Cortex of kidney (tissue), 1 donor: ENCODE measurements at places on chromosomes 1 and 21.

DNA sequence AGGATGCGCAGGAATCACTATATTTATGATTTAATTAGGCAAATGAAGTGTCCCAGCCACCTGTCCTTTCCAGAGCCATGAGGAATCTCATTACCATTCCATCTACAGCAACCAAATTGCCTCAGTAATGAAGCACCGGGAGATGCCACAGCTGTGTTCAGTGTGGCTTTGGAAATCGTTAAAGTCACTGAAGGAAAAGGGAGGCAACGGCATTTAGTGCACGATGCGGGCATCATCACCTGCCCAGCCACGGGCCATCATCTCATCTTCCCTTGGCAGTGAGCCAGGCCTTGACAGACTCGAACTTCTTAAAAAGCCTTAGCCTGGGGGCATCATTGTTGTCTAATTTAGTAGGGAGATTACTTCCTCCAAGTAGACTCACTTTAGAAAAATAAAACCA lies 67.8 kb downstream of the CNIH3 start:
- no peak for DNase-seq

DNA sequence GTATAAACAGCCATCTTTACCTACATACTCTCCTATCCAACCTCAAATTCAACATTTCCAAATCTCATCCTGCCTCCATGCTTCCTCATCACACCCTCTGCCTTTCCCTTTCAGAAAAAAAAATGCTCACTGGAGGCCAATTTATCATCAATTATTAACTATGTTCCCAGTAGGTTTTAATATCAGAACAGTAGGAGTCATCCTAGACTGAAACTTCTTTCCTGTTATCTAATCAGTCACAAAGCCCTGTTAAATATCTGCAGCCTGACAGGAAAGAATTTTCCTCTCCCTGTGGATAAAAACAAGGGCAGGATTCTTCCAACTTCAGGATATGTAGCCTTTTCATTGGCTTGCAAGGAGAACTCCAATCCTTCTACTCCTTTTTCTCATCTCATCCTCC lies 28.4 kb downstream of the EGLN1 start:
- DNase-seq = no peak

DNA sequence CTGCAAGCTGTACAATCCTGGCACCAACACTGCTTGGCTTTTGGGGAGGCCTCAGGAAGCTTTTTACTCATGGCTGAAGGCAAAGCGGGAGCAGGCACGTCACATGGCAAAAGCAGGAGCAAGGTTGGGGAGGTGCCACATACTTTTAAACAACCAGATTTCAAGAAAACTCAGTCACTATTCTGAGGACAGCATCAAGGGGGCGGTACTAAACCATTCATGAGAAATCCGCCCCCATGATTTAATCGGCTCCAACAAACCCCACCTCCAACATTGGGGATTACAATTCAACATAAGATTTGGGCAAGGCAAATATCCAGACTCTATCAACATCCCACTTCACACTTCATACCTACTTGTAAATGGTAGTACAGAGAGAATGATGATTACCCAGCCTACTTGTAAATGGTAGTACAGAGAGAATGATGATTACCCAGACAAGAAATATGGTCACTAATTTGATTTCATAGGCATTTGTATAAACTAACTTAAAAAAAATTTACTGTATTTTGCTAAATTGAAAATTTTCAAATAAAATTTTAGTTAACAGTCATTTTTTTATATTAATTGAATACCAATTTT lies 24.9 kb downstream of the ATP5PF start:
- no peak for DNase-seq

GRCh38 chr21:44878053-44878982 lies 4.8 kb upstream of the PTTG1IP start:
- no peak for DNase-seq

DNA sequence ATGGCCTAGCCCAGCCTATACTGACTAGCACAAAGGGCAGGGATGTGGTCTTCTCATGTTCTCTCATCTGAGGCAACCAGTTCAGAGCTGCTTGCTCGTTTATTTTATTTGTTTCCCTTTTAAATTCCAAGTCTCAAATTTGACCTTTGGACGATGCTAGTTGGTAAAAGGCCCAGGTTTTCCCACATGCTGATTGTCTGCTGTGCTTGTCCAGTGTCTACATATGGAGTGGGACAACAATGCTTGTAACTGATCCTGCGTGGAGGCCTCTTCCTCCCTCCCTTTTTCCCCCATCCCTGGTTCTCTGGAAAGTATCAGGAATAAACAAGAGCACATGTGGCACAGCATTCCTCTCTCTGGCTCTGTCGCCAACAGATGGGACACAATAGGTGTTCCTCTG lies 34.0 kb upstream of the BEND5 start:
- no peak for DNase-seq

DNA sequence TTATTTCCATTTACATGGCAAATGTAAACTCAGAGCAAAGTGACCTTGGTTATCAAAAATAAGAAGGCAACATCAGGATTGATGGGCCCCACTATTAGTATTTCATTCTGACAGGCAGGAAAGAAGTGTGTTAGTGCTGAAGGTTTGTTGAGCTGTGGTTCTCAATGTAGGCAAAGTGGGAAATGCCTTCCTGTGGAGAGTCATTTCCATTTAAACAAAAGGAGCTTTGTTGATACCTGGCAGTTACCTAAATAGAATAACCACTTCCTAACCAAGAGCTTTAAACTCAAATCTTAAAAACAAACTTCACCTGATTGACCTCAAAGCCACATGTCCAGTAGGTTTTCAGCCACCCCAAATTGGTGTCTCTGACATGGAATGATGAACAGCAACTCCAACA lies 579.9 kb upstream of the BEND5 start:
- no peak for DNase-seq

DNA sequence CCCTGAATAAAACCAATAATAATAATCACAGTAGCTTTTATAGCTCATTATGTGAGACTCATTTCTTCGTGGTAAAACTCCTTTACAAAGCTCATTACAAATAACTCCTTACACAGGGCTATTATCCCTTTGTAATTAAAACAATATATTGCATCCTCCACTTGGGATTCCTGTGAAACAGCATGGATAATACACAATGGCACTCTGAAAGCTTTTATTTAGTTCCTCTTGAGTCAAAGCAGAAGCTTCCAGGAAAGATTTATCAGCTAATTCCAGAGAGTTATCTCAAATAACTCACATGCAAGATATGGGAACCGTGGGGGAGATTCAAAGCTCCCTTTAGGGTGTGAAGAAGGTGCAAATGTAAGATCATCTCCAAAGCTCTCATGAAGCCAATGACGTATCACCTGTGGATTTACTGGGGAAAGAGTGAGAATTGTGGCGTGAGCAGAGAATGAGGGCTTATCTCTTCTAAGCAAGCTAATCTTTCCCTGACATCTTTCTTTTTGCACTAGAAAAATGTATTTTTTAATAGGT lies 60.4 kb upstream of the GJA5 start:
- no peak for DNase-seq

DNA sequence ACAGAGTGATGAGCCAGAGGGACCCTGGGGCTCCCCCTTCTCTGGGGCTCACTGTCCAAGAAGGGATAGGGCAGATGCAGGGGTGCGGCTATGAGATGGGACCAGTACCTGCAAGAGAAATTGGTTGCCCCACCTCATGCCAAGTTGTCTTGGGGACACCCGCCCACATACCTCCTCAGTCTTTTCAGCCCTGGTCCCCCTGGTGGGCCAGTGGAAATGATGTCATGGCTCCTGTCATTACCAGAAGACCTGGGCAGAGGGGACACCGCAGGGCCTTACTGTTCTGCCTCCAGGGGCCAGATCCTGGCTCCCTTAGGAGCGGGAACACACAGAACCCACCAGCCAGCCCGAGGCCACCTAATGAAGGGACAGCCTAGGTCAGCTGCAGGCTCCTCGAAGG lies 63.2 kb downstream of the CDK18 start:
- DNase-seq = no peak

- no peak for DNase-seq
These were observed 9.3 kb upstream of the ZBTB40 start for GRCh38 chr1:22442212-22442894.

DNA sequence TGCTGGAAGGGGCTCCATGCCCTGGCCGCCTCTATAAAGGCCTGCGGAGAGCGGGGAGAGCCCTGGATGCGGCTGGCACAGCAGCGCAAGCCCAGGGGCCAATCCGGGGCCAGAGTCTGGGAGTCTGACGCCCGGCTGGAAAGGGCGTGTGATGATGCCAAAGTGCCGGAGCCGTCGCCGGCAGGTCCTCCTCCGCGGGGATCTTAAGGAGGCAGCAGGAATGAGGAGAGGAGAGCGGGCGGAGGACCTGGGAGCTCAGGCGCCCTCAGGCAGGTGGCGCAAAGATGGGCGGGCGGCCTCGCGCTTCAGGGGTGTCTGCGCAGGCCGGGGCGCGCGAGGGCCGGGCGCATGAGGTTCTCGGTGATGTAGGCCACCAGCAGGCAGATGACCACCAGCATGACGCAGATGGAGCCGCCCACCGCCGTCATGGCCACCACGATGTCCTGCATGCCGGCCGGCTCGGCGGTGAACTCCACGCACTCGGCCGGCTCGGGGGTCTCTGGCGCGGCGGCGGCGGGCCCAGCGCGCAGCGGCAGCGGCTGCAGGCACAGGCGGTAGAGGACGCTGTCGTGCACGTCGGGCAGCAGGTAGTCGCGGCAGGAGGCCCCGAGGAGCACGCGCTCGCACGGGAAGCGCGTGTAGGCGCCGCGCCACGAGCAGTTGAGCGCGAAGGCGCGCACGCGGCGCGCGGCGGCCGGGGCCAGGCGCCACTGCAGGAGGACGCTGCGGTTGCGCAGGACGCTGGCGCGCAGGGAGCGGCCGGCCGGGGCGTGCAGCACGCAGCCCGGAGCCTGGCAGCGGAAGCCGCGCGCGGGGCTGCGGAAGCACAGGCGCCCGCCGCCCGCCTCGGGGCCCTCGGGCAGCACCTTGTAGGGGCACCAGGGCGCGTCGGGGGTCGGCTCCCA lies 653 bp downstream of the FNDC10 start:
- DNase-seq = no peak

DNA sequence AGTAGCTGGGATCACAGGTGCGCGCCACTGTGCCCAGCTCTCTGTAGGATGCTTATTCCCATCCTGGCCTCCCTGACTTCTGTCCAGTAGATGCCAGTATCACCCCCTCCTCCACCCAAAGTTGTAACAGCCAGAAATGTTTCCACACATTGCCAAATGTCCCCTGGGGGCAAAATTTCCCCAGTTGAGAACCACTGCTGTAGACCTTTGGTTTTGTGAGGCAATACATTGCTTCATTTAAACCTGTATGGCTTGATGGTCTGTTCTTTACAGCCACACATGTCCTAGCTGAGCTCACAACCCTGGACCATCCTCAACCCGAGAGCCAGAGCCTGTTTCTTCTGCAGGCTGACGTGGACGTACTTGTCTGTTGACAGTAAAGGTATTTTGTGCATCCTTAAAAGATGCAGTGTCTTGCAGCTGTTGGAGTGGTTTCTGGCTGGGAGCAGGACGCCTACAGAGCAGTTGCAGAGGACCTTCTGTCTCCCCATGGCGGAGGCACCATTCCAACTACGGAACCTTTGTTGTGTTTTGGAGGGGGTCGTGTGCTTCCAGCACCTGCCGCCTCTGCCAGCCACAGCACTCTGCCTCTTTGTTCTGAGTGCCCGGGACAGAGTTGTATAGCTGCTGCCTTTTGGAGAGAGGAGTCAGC lies 26.6 kb downstream of the DOP1B start:
- DNase-seq = no peak

- no peak for DNase-seq
These were observed 6.9 kb downstream of the CSRP1 start for GRCh38 chr1:201499795-201500669.

- no peak for DNase-seq
These were observed 2.8 kb upstream of the LIX1L start for GRCh38 chr1:145960468-145961108.

DNA sequence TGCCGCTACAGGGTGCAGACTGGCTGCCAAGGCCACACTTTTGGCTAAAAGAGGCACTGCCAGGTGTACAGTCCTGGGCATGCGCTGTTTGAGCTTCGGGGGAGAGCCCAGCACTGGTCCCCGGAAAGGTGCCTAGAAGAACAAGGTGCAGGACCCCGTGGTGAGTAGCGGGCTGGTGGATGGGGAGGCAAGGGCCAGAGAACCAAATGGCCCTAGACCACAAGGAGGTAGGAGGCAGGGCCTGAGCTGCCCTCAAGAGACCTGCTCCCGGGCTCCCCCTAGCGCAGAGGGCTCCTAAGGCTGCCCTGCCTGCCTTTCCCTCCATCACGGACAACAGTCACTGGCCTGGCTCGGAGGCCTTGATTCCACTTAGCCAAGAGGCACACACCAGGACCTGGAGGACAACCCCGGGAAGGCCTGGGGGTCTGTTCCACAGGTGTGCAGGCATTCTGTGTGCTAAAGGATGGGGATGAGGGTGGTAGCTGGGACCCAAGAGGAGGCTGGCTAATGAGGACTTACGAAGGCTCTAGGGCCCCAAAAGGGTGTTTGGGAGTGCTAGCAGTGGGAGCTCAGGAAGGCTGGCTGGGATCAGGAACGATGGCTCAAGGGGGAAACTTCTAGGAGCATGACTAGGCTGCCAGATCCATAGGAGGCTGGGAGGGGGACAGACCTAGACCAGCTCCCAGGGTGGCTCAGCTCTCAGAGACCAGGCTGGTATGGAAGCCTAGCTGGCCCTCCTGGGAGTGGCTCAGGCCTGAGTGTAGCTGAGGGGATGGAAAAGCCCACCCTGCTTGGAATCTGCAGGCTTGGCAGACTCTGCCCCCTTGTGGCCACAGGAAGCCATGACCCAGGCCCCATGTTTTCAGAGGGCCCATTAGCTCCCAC lies 742 bp downstream of the ARTN start:
- DNase-seq = no peak

DNA sequence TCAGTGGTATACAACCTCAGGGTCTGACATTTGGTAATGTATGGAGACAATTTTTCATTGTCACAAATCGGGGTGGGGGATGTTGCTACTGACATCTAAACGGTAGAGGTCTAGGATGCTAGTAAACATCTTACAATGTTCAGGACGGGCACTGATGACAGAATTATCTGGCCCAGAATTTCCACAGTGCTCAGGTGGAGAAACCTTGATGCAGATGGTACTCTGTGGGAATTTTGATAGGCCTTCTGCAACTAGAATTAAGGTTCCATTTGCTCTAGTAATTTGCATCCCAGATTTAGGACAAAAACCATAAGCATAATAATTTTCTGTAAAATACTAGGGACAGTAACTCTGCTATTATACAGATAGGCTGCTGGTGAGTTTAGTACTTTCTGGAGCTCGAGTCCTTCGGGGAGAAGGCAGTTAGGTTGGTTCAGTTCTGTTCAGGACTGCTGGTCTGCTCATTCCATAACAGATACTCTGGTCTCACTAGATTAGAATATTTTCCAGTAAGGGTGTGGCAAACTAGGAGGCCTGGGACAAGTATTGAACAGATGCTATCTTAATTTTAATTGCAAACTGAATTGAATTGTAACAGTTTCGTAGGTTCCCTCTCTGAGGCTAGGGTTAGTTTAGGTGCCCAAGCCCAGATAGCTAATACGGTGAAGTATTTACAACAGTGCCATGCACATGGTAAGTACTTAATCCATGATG lies 11.4 kb downstream of the METTL13 start:
- DNase-seq = no peak
